ENCODE measurements at places on chromosomes 1 and 21.
A peak's percentile ranks its signal among the peaks of the same experiment; 100 is the strongest.

DNA sequence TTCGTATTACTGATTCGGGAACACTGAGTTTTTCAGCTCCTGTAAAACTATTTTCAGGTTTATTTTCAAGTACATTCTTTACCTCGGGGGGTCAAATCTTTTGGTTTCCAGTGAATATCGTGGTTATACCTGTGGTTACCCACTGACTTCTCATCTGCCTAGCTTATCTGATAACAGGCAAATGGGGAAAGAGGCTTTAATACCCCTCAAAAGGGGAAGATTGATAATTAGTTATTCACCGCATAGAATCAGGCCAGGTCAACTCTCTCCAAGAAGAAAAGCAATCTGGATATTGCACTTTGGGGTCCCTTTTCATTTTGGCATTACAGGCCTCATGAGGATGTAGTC lies 23.0 kb downstream of the RUNX1 start:
- no peak for DNase-seq

DNA sequence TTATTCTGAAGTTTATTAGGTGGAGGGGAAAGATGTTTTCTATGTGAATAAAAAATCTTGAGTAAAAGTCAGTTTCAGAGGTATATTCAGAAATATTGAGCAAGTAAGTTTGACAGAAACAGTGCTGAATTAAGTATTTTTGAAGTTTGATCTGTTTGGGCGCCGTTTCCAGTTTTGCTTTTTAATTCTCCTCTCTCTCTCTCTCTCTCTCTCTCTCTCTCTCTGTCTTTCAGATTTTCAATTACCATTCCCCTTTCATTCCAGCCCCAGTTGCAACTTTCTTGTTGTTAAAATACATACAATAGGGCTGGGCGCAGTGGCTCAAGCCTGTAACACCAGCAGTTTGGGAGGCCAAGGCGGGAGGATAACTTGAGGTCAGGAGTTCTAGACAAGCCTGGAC lies 24.0 kb downstream of the ADGRL2 start:
- no peak for DNase-seq

GRCh38 chr1:183989078-183989577 lies 48.4 kb downstream of the COLGALT2 start:
- no peak for DNase-seq

DNA sequence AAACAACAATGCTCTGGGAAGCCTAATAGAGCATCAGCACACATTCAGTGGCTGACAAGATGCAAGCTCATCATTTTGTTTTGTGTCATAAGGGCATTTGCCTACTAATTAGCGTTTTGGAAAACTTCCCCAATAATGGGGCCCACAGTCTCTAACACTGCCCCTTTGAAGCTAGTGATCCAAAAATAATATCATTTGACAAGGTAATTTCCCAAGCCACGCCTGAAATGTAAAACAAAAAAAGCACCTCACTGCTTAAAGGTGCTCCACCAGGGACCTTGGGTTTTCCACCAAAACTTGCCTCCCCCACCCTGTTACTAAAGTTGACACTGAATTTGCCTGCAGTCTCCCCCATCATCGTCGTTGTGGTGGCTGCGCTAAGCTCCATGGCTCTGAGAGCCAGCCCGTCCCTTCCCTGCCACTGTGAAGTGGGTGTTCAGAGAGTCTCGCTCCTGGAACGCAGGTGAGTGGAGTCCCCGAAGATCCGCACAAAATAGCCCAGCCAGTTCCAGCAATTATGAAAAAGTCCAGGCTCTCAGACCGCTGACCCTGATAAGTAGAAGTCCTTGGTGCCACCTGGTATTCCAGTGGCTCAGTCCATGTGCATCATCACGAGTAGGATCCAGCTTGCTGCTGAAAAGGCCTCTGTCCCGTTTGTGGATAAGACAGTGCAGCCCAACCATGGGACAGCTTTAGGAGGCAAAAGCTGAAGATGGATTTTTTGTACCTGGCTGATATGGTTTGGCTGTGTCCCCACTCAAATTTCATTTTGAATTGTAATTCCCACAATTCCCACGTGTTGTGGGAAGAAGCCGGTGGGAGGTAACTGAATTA lies 52.2 kb downstream of the RAB3GAP2 start:
- DNase-seq = no peak

GRCh38 chr1:194062962-194063361 lies 876.5 kb upstream of the B3GALT2 start:
- DNase-seq = no peak

DNA sequence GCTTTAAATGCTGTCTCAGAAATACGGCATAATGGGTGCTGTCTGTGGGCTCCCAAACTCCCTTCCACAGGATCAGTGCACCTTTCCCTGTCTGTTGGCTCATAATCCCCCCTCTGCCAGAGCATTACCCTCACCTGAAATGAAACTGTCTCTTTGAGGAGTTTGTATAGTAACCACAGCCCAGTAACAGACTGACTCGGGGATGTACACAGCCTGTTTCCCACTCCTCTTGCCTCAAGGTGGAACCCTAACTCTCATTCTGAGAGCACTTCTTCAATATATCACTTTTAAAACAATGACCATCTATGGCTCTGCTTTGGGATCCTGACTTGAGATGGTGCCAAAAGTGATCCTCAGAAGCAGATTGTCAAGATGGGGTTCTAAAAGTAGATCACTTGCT lies 332.5 kb downstream of the AMY1C start:
- no peak for DNase-seq

DNA sequence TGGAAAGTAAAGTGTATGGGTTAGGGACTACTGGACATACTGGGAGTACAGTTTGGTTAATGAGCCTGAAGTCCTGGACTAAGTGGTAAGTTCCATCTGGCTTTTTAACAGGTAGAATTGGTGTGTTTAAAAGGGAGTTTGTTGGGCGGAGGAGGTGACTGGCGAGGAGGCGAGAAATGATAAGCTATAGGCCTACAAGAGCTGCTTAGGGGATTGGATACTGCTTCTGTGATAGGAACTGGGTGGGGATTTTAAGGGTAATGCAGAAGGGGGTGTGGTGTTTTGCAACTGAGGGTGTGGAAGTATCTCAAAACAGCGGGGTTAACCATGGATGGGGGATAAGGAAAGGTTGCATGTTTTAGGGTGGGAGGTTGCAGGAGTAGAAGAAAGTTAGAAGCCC lies 3.5 kb downstream of the ERVH48-1 start:
- DNase-seq = no peak

GRCh38 chr1:32361674-32362473 lies 411 bp downstream of the FAM229A start:
- peak; percentile 22 for DNase-seq

GRCh38 chr1:200895801-200896530 lies 1.3 kb downstream of the INAVA start:
- DNase-seq = no peak

DNA sequence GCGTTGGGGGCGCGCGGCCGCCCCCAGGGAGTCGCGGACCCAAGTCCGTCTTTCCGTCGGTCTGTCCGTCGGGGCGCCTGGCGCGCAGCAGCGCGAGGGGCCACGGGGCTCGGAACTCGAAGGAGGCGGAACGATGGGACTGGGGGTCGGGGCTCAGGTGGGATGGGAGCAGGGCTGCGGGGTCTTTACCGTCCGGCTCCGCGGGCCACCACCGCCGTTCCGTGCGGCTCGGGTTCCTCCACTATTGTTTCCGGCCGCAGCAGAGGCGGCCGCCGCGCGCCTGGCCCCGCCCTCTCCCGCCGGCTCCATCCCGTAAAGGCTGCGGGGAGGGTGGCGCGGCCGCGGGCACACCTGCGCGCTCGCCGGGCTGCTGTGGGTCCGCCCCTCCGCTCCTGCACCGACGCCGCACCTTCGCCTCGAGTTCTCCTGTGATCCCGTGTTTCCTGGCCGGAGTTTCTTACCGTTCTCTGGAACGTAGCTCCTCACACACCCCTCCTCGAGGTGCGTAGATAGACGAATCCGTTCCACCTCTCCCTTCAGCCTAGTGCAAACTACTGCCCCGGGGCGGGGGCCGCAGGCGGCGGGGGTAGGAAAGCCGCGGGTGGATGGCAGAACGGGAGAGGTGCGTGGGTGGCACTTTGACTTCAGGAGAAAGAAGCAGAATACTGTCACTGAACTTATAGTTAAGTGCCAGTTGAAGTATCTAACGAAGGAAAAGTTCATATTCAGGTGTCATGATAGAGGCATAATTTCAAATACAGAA lies at the start of gene C21orf91:
Gene C21orf91 (minus strand): TSS at position 243 of the 763 bp plus-strand sequence. CDS start 1,038 bp downstream, outside the sequence.
- peak; percentile 80 for DNase-seq

DNA sequence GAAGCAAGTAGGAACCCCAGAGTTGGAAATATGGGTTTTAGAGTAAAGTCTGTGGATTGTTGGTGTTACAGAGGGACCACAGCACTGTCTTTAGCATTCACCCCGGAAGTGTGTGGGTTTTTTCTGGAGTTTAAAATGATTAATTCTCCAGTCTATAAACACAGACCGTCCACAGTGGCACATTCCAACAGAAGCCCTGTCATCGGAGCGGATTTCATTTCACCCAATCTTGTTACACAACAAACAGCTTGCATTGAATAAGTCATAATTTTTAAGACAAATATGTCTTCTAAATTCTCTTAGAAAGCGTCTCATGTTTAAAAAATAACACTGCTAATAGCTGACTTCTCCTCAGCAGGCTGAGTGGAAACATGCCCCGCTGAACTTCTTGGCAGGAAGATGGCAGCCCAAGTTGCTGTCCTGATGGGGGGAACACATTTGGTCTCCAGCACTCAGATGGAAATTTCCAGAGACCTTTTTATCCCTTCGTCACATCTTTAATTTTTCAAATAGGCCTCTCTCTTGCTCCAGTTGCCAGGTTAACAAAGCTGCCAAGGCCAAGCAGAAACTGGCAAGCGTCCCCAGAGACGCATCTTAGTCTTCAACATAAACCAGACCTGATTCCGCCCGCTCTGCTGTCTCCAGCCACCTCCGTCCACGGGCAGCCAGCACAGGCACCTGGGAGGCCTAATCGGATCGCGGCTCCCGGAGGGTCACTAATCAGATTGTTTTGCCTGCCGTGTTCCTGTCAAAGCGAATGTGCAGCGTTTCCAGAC lies 28.8 kb upstream of the SLC19A1 start:
- no peak for DNase-seq

GRCh38 chr1:173190101-173190936 lies 16.8 kb downstream of the TNFSF4 start:
- no peak for DNase-seq

DNA sequence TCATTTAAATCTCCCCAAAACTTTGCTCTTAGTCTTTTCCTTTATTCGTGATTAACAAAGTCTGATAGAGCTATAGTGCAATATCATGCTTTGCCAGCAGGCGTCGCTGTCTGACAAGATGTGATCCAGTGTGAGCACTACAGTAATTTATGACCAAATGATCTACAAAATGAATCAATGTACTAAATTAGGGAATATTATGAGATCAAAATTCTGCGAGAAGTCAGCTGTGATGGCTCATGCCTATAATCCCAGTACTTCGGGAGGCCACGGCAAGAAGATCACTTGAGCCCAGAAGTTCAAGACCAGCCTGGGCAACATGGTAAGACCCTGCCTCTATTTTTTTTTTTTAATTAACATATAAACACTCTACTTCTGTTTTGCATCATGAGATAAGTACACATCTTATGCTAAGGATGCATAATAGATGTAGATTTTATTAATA lies 3.6 kb upstream of the SPSB1 start:
- peak; percentile 55 for DNase-seq

- DNase-seq = no peak
Measured at GRCh38 chr21:14657241-14658008, 111.3 kb upstream of the SAMSN1 start.

All from stimulated activated CD4-positive, alpha-beta T cell treated with anti-CD3 and anti-CD28 coated beads, Interleukin-1b, Interleukin-23, amount 100 ng/mL, for 1 hour (primary cell).